Stimulated activated CD4-positive, alpha-beta T cell treated with anti-CD3 and anti-CD28 coated beads, Interleukin-1b, Interleukin-23, amount 100 ng/mL, for 24 hours (primary cell): ENCODE measurements at places on chromosomes 11 and 22.
A peak's percentile ranks its signal among the peaks of the same experiment; 100 is the strongest.

- DNase-seq: no peak
Measured at GRCh38 chr11:100637706-100638105, 49.4 kb upstream of the ARHGAP42 start.

GRCh38 chr11:94539420-94539819 is 4.3 kb upstream of the FUT4 start:
- no peak for DNase-seq

DNA sequence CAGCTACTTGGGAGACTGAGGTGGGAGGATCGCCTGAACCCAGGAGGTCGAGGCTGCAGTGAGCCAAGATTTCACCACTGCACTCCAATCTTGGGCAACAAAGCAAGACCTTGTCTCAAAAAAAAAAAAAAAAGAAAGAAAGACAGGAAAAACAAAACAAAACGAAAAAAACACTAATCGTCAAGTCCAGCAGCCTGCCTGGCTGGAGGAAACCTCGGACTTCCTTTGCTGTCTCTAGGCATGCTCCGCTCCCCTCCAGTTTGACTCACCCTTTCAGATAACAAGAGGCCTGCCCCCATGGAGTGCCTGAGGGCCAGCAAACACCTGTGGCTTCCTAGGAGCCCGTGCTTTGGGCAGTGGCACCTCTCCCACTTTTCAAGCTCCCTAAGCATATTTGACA is 28.8 kb upstream of the CHKA start:
- DNase-seq: no peak

- no peak for DNase-seq
Measured at GRCh38 chr22:39703928-39704639, 133.5 kb downstream of the CACNA1I start.

DNA sequence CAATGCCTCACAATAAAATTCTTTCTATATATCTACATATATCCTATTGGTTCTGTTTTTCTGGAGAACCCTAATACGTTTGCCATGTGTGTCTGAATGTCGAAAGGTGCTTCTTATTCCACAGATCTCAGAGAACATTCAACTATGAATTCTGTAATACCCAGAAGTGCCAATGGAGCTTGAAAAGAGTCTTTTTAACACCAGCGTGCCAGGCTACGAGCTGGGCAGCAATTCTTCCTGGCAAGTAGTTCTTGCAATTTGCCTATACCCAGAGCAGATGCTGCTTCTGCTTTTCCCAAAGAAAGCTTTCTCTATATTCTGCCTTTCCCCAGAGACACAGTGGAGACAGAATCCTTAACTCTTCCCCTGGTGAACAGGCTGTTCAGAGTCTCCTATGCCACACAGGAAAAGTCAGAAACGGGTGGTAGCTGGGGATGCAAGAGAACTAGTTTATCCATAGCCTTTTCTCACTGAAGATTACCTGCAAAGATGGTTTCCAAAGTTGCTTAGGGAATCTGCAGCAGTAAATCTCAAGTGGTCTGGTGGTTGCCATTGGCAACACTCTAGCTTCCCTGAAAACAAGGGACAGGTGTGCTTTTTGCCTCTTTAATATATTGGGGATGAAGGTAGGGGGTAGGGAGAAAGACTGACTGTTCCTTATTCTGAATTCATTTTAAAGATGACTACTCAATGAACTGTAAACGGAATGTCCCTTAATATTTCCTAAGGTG is 16.8 kb upstream of the PAFAH1B2 start:
- no peak for DNase-seq

DNA sequence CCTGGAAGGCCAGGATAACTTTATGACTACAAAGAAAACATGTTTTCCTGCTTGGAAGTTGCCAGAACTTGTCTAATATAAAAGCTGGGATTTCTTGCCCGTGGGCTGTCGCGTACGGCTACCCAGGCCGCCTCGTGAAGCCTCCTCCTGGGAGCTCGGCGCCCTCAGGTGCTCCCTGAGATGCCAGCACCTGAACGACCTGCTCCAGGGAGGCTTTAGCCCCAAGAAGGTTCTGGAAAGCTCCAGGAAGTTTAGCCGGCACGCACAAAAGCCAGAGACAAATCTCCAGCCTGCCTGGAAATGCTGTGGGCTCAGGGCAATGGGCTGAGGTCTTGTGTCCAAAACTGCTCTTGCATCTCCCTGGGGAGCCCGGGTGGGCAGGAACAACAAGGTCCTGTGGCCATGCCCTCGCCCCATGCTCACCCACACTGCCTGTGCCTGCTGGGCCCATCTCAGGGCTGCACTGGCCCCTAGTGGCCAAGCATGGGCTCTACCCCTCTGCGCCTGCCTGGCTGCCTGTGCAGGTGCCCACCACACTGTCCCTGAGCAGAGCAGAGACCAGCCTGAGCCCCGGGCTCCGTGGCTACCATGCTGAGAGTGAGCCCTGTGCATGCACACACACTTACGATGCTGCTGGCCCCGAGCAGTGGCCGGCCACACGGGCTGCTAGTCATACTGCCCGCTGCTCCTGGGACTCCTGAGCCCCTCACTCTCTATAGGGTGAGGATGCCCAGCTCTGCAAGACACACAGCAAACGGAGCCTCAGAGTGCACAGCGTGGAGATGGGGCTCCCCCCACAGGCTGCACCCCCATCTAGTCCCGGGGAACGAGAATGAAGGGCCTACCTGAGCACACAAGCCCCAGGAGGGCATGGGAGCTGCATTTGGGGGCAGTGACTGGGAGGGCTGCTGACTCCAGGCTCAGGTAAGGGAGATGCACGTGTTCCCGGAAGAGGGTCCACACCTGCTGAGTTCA is 4.9 kb upstream of the CELSR1 start:
- DNase-seq: peak; percentile 63

- no peak for DNase-seq
Measured at GRCh38 chr11:27312110-27312509, 50.9 kb downstream of the CCDC34 start.

GRCh38 chr11:45247433-45247832 is 38.7 kb downstream of the SYT13 start:
- DNase-seq: no peak

DNA sequence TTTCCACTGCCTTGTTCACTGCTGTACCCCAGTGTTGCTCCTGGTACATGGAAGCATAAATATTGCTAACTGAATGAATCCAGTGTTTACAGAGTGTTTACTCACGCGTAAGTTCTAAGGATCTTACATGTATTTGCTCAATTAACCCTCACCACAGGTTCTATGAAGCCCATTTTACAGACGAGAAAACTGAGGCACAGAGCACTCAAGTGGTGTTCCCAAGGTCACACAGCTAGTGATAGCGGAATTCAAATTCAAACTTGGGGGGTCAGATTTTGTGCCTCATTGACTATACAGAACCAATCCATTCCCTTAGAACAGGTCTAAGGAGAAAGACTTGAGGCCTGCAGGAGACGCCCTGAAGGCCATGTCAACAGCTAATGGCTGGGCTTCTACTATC is 72.3 kb downstream of the PLEKHA7 start:
- DNase-seq: no peak

DNA sequence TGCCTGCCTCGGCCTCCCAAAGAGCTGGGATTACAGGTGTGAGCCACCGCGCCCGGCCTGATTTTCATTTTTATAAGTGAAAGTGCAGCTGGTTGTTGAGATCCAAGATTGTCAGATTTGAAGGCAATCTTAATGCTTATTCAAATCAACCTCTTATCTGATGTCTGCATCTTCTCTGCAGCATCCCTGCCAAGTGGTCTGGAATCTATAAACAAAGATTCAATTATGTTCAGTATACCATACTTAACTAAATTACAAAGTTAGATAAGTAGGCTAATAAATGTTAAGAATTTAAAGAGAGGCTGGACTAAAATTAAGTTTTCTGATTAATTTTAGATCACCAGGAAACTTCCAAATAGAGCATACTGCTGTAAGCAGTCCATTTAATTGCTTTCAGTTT is 53.8 kb downstream of the POLD3 start:
- no peak for DNase-seq

GRCh38 chr11:60858731-60859464 is 3.1 kb upstream of the PTGDR2 start:
- no peak for DNase-seq

GRCh38 chr11:28566339-28567089 is 458.3 kb downstream of the METTL15 start:
- DNase-seq: no peak

DNA sequence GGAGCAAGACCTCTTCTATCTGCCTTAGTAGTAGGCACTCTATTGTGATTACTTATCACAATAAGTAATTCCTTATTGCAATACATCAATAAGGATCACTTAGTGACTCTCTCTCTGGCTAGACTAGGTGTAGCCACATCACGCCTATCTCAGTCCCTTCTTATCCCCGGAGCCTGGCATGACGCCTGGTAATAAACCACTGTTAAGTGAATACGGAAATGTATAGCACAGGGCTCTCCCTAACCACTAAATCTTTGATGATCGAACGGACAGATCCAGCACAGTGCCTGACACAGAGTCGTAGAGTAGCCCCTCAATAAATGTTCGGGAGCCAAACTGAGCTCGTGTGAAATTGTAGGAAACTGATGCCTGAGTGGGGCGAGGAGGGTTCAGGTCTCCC is 143.3 kb downstream of the FBXO7 start:
- DNase-seq: no peak

DNA sequence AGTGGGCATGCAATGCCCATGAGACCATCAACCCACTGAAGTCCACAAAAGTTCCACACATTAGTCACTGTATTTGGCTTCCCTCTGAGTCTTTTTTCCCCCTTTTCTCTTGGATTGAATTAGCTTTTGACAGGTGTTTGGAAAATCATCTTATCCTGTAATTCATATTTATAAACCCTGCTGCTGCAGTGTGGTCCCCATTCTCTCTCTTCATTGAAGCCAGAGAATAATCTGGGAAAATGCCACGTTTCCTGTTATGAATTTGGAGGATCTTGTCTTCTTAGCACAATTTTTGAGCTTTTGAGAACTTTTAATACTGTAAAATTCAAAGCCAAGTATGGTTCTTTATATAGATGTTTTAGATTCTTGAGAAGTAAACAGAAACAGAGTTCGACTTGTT is 84.8 kb downstream of the UVRAG start:
- DNase-seq: no peak

DNA sequence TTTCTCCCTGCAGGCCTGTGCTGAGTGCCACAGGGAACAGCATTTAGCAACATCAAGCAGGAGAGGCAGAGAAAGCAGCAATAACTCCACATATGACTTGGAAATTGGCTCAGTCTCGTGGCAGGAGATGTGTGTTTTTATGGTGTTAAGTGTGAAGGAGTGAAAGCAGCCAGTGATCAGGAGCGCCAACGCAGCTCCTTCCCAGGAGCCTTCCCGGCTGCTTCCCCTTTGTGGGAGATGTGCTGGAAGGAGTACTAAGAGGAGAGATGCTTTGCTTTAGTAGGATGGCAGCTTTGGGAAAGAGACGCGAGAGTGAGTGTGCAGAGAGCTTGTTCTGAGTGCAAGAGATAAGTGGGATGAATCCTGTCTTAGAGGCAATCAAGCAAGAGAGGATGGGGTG is 54.7 kb upstream of the KIRREL3 start:
- DNase-seq: no peak
